Urinary bladder (tissue), 4 donors: ENCODE measurements at places on chromosomes 13 and 19. TPM values are rescaled to one million over a fixed set of nuclear protein-coding genes. Genes with fewer than 3 reads are reported as not detected.

- peak; percentile 17 for DNase-seq
These were observed 11.2 kb downstream of the KRTDAP start for GRCh38 chr19:35478794-35479677.

DNA sequence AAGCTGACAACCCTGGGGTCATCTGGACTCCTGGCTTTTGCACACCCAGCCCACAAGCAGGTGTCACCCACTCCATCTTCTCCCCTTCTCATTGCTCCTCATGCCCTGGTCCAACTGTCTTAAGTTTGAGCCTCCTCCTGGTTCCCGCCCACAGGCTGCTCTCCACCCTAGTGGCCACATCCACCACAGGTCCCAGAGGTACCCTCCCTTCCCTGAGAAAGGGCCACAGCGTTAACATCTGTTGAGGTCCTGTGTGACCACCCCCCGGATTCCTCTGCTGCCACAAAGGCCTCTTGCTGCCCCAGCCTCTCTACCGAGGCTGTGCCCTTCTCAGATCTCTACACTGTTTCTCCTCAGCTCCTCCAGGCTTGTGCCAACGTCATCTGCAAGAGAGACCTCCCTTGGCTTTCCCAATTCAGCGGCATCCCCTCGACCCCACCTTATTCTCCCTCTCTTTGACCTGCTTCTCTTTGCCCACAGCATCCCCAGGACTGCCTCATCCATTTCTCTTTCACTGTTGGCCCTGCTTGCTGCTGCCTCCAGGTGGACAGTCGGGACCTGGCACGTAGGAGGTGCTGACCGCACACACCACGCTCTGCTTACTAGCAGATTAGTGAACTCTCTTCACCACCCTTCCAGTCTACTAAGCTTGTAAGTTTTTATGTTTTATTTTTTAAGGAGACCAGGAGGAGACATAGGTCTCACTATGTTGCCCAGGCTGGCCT is 33.3 kb downstream of the SUGP2 start:
- DNase-seq = no peak

DNA sequence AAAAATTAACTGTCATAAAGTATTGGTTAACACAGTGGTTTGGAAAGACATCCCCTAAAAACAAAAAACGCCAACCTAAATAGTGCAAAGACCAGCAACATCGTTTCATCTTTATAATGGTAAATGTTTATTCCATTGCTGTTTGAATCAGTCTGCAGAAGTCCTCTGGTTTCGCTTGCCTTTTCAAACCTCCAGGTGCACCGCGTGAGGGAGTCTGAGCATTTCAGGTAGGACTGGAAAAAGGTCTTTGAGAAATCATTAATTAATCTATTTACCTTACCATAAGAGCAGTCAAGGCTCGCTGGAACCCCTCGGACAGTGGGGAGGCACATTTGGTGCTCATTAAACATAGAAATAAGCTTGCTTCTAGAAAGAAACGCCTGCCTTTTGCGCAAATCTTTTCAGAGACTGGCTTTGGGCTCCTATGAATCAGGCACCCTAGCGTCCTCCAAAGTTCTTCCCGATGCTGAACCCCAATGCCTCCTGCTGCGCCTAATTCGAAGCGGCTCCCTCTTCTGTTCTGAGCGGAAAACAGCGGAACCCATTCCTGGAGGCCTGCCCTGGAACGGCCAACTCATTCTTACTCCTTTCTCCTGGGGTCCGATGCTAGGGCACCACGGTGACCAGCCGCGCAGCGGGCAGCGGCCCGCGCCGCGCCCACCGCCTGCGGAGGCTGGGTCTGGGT is 951 bp upstream of the MTUS2 start:
- no peak for DNase-seq

GRCh38 chr13:98798849-98799645 is 46.6 kb upstream of the SLC15A1 start:
- DNase-seq = no peak

- no peak for DNase-seq
These were observed 6.3 kb downstream of the C19orf12 start for GRCh38 chr19:29708554-29709439.

Gene KLK12
- not detected for total RNA-seq

DNA sequence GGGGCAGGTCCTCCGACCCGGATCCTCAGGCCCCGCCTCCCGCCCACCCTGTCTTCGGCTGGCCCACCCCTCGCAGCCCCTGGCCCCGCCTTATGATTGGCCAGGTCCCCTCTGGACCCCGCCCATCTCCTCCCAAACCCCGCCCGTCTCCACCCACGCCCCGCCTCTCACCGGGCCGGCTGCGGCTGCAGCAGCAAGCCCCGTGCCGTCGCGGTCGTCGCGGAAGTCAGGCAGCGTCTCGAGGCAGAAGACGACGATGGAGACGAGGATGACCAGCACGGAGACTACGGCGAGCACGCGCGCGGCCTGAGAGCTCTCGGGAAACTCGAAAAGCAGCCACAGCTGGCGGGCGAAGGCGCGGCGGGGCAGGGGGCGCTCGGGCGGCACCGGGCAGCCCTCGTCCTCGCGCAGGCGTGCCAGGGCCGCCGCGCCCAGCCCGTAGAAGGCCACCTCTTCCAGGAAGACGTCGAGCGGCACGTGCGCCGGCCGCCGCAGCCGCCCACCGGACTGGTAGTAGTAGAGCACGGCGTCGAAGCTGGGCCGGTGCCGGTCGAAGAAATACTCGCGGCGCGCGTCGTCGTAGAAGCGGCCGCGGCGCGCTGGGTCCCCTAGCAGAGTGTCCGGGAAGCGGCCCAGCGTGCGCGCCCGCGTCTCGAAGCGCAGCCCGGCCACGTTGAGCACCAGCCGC is 495 bp downstream of the KCNA7 start:
- no peak for DNase-seq

- no peak for DNase-seq
These were observed 17.4 kb upstream of the PDCD2L start for GRCh38 chr19:34386645-34387445.

Gene RASIP1
- total RNA-seq = 10.8 TPM

DNA sequence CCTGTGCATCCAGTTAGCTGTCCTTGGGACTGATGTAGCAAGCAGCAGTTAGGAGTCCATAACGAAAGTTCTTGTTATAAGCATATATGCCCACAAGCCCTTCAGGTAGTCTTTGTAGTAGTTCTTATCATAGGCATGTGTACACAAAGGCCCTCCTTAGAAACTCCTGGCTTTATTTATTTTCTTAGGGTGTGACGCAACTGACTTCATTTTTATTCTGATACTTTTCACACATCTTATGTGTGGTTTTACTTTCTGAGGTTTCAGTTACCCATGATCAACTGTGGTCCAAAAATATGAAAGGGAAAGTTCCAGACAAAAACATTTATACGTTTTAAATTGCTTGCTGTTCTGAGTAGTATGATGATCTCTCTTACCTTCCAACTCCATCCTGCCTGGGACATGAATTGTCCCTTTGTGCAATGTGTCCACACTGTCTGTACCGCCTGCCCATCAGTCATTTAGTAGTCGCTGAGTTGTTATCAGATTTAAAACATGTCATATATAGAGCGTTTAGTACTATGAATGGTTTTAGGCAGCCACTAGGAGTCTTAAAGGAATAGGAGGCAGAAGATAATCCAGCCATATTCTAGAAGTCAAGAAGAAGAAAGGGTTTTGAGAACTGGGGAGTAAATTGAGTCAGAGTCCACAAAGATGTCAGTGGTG is 19.4 kb downstream of the GPC5 start:
- no peak for DNase-seq

Gene PRDX2
- 74.2 TPM for total RNA-seq

DNA sequence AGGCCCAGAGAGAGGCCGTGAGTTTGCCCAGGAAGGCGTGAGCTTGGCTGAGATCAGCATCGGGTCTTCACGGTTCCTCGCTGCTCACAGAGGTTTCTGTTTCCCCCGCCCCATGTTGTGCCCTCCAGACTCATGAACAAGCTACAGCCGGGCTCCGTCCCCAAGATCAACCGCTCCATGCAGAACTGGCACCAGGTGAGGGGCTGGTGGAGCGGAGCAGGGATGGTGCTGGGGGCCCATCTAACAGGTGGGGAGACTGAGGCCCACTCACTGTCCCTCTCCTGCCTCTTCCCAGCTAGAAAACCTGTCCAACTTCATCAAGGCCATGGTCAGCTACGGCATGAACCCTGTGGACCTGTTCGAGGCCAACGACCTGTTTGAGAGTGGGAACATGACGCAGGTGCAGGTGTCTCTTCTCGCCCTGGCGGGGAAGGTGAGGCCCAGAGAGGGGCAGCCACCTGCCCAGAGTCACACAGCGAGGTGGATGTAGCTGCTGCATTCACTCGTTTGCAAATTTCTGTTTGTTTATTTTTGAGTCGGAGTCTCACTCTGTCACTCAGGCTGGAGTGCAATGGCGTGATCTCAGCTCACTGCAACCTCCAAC is 6.0 kb downstream of the CNN2 start:
- DNase-seq = no peak

- no peak for DNase-seq
These were observed 1.1 kb downstream of the KCTD4 start for GRCh38 chr13:45199711-45200110.

DNA sequence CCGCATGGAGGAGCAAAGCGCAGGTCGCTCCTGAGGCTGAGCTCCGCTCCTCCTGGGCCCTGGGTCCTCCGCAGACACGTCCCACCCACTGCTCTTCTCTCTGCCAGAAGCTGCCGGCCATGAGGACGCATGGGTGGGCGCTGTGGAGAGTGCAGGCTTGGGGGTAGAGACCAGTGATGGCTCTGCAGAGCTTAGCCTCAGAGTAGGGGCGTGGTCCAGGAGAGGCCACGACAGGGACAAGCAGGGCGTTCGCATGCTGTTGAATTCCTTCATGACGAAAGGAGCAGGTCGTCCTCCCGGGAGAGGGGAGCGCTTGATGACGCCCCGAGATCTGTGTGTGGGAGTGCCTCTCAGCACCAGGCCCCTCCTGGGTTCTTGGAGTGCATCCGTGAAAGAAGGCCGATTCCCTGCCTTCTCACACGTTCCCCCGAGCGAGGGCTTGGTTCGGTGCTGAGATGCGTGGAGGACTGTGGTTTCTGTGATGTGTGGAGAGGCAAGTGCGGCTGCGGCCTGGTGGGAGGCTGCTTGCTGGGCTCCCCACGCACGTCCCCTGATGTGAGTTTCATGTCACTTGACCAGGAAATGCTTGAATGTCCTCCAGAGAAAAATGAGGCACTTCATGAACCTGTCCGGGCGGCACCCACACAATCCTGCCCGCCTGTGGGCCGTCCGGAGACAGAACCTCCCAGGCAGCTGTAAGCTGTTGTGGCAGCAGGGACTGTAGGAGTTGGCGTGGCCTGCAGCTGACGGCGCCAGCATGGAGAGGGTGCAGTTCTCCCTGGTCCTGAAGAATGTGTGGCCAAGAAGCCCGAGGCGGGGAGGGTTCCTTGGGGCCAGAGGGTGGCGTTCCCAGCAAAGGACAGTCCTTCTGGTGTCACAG is 4.5 kb downstream of the SF3A2 start:
- DNase-seq = no peak

Gene DENND1C
- total RNA-seq = 0.63 TPM

GRCh38 chr13:77176350-77176749 is 149.4 kb upstream of the FBXL3 start:
- DNase-seq = no peak

Gene CD22
- 8.8 TPM for total RNA-seq

DNA sequence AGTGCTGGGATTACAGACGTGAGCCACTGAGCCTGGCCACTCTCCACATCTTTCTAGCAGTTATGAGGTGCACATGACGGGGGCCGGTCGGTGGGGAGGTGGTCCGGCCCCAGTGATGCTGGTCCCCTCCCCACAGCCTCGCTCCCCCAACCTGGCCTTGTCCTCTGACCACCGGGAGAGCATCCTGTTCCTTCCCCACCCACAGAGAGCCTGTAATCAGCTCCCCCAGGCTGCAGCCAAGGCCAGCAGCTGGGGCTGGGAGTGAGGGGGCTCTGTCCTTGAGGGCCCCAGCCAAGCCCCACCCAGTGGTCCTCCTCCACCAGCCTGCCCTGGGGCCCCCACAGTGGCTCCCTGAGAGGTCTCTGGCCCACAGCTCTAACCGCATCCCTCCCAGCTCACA is 3.0 kb upstream of the INSL3 start:
- DNase-seq = no peak

Gene CLEC17A
- 0.21 TPM for total RNA-seq

Gene PSG6
- not detected for total RNA-seq

Gene ZNF333
- total RNA-seq = 32.5 TPM

DNA sequence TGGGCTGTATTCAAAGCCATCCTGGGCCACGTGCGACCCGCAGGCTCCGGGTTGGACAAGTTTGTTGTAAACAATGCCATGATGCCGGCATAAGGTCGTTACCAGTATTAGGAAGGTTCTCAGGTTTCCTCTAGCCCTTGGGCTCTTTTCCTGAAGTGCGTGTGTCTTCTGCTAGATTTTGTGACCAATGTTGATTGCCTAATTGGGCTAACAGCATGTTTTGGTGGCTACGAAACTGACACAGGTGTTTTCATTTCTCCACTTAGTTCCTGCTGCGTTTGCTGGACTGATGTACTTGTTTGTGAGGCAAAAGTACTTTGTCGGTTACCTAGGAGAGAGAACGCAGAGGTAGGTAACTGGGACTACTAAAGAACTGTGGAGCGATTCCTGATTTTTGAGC is 20.3 kb downstream of the ALOX5AP start:
- DNase-seq = no peak

DNA sequence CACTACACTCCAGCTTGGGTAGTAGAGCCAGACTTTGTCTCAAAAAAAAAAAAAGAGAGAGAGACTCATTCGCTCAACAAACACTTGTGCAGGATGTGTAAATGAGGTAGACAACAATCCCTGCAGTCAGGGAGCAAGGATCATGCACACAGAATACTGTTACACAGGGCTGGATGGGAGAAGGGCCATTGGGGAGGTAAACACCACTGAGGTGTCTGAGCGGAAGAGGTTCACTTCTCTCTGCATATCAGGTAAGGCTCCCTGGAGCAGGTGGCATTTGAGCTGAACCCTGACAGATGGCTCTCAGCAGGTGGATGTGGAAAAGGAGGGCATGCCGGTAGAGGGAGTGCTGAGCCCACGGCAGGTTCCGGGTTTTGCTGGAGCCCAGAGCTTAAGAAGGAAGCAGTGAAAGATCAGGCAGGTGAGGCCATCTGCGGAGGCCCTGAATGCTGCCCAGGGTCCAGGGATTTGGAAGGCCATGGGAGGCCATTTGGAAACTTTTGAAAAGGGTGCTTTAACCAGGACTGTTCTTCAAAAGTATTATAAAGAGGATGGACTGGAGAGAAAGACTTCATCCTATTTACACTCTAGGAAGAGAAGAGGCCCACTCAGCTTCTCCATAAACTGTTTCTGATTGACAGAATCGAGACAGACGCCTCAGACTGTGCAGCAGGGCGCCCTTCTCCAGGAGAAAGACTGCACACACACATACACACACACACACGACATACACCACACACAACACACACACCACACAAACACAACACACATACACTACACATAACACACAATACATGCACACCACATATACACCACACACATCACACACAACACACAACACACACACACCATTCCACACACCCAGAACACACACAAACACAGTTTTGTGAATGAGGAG is 199.4 kb downstream of the USP12 start:
- no peak for DNase-seq
